ENCODE measurements at places on chromosomes 16 and 17. TPM values are rescaled to one million over a fixed set of nuclear protein-coding genes. Genes with fewer than 3 reads are reported as not detected.

The CD300LB gene
- not detected for total RNA-seq

The RNF135 gene
- total RNA-seq = 7.9 TPM

The WSCD1 gene
- 0.35 TPM for total RNA-seq

The FZD2 gene
- not detected for total RNA-seq

- no peak for DNase-seq
Observed at GRCh38 chr17:76188213-76189016, 47.4 kb upstream of the FOXJ1 start.

GRCh38 chr17:61209106-61209439 is 190.6 kb upstream of the TBX2 start:
- DNase-seq = no peak

- DNase-seq = no peak
Observed at GRCh38 chr16:19113577-19114358, at the start of gene ITPRIPL2. TSS of gene ITPRIPL2 (plus strand) at chr16:19113964. CDS start at chr16:19114462, 498 bp downstream.

DNA sequence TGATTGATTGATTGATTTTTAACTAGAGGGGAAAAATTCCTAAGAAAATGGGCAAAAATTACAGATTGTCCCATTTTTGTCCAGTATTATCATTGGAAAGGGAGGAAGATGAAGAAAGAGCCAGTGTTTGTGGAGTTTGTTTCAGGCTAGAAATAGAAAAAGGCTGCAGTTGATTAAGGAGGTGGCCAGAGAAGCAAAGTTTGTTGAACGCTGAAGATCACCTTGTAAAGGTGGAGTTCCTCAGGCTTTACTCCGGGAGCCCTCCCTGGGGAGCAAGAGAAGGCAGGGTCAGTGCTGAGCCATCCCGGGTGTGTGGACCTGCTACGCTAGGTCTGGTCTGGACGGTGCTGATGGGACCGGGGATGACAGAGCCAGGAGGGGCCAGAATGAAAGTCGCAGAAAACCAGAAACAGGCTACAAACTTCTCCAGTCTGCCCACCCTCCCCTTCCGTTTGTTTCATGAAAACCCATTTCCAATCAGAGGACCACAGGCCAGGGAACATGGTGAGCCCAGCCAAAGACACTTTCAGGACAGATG is 222.6 kb upstream of the FOXF1 start:
- DNase-seq = no peak

DNA sequence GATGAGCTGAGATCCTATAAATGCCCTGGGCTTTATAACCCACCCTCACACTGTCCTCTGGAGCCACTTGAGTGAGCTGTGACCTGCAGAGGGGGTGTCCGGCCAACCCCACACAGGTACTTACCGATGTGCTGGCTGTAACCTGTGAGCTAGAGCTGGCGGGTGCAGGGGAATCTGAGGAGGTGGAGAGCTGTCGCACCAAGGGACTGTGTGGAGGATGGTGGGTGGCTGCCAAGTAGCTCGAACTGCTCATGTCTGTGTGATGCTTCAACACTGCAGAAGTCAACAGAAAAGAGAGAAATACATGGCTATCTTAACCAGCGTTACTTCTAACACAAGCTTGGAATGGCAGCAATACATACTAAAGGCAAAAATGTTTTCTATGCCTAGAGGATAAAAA is 39.4 kb downstream of the STH start:
- DNase-seq = no peak

GRCh38 chr17:51455931-51456330 is 195.6 kb downstream of the UTP18 start:
- DNase-seq = no peak

- DNase-seq = no peak
Observed at GRCh38 chr16:80323808-80324195, 217.0 kb upstream of the DYNLRB2 start.

DNA sequence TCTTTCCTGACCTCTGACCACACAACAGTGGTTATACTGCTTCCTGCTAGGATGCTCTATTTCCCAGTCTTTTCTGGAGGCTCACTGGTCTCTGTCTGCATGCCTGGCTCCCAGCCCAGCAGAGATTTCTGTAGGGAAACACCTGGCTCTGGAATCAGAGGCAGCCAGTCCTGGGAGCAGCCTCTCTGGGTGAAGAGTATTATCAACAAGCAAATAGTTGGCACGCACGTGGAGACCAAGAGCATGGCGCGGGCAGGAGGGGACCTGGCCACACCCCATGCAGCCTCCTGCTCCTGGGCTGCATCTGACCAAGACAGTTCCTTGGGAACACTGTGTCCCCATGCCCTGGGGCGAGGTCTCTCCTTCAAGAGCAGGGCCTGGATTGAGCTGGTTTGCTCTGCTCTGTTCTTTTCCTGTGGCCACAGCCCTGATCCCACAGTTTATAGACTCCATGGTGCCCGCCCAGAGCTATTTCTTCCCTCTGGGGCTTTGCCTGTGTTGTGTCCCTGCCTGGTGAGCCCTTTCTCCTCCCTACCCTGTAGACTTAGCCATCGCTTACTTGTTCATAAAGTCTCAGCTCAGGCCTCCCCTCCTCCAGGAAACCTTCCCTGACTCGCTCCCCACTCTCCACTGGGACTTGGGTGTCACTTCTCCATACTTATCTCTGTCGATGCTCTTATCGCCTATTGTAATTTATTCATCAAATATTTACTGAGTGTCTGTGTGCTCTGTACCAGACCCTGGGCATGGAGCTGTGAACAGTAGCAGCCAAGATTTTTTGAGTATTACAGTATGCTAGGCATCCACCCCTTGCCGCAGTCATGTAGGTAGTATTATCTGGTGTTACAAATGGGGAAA is 60.6 kb downstream of the SCNN1B start:
- DNase-seq = no peak

- no peak for DNase-seq
Observed at GRCh38 chr17:43814714-43815113, 18.2 kb downstream of the MPP3 start.

DNA sequence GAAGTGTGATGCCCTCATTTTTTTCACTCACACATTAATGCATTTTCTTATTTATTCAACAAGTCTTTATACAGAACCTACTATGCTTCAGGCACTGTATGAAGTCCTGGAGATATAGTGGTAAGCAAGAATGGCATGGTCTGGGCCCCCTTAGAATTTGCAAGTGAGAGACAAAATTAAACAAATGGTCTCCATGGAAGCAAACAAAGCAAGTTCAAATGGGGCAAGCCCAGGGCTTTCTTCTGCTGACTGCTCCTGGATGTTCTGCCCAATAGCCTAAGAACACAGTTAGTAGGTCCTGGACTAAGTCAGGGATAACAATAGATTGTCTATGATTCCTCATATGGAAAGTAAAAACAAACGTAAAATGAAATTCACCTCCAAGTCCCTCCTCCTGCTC is 31.3 kb upstream of the DDX52 start:
- no peak for DNase-seq

DNA sequence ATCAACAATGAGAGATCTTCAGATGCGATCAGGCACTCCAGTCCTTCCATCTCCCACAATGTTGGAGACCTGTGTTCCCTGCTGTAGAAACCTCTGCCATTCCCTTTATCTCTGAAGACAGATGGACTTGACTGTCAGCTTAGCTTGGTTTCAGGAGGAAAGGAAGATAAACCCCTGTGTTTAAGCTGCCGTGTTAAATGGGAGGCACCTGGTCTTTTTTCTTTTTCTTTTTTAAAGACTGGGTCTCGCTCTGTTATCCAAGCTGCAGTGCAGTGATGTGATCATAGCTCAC is 63.1 kb downstream of the USP22 start:
- no peak for DNase-seq
